HS-27A (cell line): ENCODE measurements at places on chromosomes 1 and 21.

GRCh38 chr21:45301521-45302081, 13.9 kb upstream of the POFUT2 start:
- DNase-seq, result no peak

- DNase-seq, result no peak
These were observed 7.5 kb downstream of the CD55 start for GRCh38 chr1:207328908-207329440.

DNA sequence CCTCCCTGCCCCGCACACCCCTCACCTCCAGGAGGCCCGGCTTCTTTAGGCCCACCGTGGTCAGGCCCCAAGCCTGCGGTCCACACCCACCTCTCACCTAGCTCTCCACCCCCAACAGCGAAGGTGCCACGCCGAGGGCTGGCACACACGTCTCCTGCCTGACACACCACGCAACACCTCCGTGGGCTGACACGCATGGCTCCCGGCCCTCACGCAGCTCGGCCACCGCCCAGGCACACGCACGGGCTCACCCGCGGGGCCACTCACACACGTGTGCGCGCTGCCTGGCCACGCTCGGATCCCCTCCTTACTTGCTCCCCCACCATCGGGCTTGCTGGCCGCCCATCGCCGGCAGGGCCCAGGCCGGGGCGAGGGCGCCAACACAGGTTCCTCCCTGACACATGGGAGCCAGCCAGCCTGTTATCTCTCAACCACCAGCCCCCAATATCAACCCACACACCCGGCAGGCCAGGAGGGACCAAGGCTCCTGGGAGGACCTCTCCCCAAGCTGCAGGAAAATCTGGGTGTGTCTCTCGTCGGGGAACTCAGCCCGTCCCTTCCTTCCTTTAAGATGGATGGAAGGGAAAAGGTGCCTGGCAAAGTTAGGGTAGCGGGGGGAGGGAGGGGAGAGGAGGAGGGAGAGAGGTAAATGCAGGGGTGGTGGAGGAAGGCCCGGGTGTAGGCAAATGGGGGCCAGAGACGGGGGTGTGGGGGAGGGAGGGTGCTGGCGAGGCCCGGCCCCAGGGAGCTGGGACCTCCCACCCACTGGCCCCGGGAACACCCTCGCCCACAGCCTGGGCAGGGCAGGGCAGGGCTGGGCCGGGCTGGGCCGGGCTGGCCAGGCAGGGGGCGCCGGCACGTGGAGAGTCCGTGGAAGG, 546 bp downstream of the ELOVL1 start:
- DNase-seq, result no peak

DNA sequence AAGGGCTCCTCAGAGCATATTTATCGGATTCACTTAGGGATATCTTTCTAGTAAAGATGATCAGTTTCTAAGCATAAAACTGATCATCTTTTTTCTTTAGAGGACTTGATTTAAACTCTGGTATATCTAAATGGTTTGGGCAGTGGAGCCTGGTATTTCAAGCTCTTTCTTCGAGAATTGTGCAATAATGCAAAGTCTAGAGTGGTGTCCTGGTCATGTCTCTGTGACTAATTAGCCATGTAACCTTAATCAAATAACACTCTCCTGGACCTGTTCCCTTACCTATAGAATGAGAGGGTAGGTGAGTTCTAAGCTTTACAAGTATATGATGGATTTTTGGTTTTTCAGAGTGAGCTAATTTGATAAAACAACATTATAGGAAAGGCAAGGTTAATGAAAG, 225.2 kb downstream of the RPS6KC1 start:
- DNase-seq, result no peak

- DNase-seq, result no peak
These were observed 96.4 kb upstream of the CACNA1E start for GRCh38 chr1:181386951-181387350.

GRCh38 chr1:40901886-40902852, 40.0 kb upstream of the CITED4 start:
- no peak for DNase-seq

DNA sequence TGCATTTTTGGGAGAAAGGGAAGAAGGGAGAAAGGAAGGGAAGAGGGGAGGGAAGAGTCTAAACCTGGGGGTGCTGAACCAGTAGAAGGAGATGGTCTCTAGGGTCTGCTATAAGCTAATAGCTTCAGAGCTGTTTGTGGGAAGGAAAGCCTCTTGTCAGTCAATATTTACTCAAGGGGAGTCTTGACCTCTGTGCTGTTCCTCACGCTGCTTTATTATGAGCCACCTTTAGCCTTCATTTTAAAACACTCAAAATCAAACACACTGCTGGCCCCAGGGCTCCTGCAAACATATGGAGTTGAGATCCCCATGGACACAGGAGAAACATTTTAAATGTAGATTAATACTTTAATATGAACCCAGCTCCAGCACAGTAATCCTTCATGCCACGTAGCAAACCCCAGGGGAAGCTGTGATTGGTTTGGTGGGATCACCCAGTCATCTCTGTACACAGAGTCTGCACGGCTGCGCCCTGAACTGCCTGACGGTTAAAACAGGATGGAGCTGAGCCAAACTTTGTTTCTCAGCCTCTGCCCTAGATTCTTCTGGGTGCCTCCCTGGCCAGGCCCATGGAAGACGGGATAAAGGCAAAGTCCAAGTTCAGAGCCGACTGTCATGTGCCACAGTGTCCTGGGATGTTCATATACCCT, 40.2 kb upstream of the VWA5B1 start:
- DNase-seq, result no peak

DNA sequence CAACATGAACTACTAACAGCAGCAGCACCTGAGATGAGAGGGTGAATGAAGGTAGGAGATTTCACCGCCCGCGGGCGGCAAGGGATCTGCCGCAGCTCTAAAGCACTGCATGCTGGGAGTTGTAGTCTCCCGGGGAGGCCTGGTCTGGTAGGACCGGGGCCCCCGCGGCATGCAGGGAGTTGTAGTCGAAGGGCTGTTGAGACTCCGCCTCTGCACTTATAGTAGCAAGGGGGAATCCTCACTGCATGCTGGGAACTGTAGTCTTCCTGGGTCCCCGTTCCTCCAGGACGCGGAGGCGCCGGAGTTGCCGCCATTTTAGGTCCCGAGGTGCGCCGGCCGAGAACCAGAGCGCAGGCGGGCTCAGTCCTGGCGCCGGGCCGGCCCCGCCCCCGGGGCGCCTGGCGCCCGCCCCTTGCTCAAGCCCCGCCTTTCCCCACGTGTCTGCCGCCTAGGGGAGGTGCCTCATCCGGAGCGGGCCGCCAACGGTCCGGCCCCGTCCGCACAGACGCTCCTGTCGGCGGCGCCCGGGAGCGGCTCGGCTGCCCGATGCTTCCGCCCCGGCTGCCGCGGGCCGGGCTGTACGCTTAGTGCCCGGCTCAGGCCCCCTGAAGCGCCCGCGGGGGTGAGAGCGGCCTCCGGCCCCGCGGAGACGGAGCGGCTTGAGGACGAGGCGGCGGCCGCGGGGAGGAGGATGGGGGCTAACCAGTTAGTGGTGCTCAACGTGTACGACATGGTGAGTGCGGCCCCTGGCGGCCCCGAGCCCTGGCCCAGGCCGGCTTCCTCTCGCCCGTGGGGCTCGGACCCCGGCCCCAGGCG, at the start of gene DESI2:
TSS of gene DESI2 (plus strand) at position 504 of the 816 bp plus-strand sequence. CDS start at position 692, 188 bp downstream.
- peak; percentile 94 for DNase-seq

GRCh38 chr1:2311184-2312032, 79.9 kb downstream of the MORN1 start:
- no peak for DNase-seq

DNA sequence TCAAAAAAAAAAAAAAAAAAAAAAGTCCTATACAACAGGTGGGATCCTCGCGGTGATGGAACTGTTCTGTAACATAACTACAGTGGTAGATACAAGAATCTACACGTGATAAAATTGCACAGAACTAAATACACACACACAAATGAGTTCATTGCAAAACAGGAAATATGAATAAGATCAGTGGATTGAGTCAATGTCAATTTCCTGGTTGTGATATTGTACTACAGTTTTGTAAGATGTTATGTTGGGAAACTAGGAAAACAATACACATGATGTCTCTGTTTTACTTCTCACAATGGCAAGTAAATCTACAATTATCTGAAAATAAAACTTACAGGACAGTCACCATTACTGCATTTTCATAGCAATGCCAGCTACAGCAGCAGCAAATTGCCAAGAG, 59.8 kb downstream of the ITGB3BP start:
- DNase-seq, result no peak

- DNase-seq, result no peak
These were observed 2.5 kb upstream of the UBASH3A start for GRCh38 chr21:42401154-42401553.

- no peak for DNase-seq
These were observed 137.5 kb downstream of the RYR2 start for GRCh38 chr1:237179503-237179902.

DNA sequence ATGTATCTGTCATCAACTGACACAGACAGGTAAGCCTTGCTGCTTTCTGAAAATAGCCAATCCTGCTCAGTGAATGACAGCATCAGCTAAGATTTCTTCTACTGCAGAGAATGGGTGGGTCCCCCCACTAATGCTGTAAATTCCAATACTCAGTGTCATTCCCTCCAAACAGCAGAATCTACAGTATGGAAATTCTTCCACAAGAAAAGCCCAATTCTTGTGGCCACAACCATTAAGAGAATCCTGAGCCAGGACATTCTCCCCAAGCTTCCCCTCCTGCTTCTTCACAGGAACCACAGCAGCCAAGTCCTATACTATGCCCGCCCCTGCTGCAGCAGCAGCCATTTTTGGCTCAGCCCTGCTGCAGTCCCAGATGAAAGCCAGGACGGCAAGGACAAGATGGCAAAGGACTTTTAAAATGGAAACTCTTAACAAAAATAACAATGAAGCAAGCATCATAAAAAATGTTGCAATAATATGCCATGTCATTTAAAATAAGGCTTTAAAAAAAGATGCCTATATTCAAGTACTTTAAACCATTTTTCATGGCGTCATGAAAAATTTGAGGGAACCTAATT, 26.8 kb downstream of the EIF4G3 start:
- DNase-seq, result peak; percentile 98
